ENCODE measurements at places on chromosomes 2 and 18. TPM values are rescaled to one million over a fixed set of nuclear protein-coding genes. Genes with fewer than 3 reads are reported as not detected.
A peak's percentile ranks its signal among the peaks of the same experiment; 100 is the strongest.

DNA sequence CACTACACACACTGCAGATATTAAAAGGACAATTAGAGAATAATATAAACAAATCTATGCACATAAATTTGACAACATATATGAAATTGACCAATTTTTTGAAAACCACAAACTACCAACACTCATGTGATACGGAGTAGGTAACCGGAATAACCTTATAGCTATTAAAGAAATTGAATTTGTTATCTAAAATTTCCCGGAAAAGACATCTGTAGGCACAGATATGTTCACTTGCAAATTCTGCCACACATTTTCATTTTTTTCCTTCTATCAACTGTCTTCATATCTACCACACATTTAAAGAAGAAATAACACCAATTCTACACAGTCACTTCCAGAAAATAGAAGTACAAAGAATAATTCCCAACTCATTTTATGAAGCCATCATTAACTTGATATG is 22.4 kb downstream of the NLRC4 start:
- no peak for DNase-seq

- no peak for DNase-seq
Observed at GRCh38 chr18:74453016-74453566, 4.0 kb downstream of the DIPK1C start.

DNA sequence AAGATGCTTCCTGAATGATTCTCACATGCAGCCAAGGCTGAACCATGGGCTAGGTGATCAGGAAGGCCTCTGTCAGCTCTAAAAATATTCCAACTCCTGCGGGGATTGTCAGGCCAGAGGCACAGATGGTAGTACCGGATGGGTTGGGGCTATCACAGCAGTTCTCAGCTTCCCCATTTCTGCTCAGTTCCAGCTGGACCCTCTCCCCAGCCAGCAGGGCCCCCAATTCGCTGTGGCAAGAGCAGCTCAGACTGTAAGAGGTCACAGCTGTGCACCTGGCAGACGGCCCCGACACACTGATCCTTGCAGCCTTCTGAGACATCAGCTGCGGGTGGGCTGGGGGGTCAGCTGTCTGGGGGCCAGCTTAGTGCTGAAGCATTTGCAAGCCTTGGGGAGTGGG is 43.6 kb upstream of the TCF7L1 start:
- no peak for DNase-seq

DNA sequence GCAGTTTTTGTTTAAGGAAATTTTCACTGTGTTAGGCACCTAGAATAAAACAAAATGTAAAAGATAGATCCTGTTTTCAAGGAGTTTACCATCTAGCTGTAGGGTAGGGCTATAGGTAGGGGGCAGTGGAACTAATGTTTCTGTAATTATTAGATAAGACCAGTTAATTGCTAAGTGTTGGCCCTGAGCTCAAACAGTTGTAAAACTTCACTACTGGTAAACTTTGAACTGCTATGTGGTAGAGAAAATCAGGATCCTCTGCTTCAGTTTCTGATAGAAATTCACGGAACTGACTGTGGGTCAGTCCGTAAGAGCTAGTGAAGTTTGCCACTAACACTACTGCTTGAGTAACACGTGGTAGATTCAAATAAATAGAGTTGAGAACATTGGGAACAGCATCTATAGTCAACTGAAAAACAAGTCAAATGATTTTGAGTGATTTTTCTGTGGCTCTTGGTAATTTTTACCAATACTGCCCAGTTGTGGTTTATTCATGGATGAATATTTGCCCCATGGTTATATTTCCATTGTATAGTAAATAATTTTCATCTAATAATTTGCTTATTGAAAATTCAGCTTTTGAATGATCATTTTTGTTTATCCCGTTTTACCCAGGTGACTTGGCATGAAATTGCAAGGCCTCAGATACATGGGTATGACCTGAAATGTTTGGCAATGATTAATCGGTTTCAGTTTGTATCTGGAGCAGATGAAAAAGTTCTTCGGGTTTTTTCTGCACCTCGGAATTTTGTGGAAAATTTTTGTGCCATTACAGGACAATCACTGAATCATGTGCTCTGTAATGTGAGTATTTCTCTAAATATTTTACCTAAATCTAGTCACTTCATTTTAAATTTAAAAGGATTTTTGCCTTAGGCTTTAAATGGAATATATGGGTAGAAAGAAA is 26.4 kb downstream of the ELP2 start:
- peak; percentile 44 for DNase-seq

GRCh38 chr2:117977696-117978095 is 36.2 kb downstream of the CCDC93 start:
- DNase-seq: no peak

DNA sequence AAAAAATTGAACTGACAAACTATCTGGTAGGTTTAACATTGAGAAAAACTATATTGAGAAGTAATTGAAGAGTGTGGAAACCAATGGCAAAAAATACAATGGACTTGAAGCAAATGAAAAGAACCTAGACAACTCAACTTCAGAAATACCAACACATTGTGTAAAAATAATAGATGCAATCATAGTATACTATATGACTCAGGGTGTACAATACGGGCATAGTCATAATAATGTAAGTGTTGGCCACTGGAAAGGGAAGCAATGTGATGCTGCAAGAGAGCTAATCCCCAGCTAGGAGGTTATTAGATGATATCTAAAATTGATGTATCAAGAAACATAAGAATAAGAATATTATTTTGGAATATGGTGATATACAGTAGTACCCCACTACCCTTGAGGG is 45.3 kb downstream of the SMAD7 start:
- no peak for DNase-seq

DNA sequence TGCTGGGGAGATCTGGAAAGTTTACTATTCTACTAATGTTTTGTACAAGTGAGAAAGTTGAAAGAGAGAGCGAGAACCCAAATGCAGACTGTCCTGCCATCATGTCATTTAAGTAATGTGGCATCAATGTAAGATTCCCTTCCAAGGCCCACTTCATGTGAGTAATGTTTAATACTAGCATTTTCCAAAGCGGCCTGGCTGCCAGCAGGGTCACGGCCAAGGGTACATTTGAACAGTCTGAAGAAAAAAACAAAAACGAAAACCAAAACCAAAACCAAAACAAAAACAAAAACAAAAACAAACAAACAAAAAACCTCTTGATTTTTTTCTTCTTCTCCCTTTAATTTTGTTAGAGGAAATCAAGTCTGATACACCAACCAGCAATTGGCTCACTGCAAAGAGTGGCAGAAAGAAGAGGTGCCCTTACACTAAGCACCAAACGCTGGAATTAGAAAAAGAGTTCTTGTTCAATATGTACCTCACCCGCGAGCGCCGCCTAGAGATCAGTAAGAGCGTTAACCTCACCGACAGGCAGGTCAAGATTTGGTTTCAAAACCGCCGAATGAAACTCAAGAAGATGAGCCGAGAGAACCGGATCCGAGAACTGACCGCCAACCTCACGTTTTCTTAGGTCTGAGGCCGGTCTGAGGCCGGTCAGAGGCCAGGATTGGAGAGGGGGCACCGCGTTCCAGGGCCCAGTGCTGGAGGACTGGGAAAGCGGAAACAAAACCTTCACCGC is 2.2 kb downstream of the HOXD10 start:
- peak; percentile 38 for DNase-seq

GRCh38 chr2:217900780-217901360 is 101.9 kb downstream of the TNS1 start:
- no peak for DNase-seq

- DNase-seq: peak; percentile 22
Observed at GRCh38 chr2:191740759-191741158, 62.8 kb downstream of the NABP1 start.

GRCh38 chr18:36593001-36593400 is 235.8 kb downstream of the TPGS2 start:
- DNase-seq: peak; percentile 47

DNA sequence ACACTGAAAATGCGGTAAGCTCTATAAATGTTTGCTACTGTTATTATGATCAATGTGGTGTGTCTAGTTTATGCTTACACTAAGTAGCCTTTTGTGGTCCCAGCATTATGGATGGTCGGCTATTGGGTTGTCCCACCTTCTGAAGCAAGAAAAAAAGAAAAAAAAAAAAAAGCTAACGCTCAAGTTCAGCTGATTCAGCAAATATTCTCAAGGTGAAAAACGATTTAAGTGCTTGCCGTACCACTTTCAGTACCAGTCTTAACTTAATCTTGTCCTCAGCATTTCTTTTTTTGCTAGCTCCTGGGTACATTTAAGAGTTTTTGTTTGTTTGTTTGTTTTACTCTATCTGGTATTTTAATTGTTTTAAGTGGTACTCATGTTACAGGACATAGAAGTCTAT is 87.5 kb downstream of the MBD5 start:
- no peak for DNase-seq

DNA sequence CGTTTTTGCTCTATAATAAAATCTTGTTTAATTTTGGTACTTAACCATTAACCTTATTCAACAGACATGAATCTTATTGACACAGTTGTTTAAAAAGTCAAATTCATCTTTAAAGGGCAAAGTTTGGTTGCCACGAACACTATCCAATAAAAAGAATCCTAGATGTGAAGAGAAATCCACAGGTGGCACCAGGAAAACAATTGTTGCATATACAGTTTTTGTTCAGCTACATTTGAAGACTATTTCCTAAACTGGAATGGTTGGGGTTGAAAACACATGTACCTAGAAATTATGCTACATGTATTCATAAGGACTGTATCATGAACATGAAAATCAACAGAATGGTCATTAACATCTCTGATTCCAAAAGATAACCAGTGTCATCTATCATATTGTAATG is 71.1 kb upstream of the GULP1 start:
- DNase-seq: no peak

- DNase-seq: no peak
Observed at GRCh38 chr2:45117383-45117782, 108.1 kb upstream of the SIX2 start.

- DNase-seq: peak; percentile 22
Observed at GRCh38 chr2:40751981-40752380, 300.1 kb upstream of the SLC8A1 start.

DNA sequence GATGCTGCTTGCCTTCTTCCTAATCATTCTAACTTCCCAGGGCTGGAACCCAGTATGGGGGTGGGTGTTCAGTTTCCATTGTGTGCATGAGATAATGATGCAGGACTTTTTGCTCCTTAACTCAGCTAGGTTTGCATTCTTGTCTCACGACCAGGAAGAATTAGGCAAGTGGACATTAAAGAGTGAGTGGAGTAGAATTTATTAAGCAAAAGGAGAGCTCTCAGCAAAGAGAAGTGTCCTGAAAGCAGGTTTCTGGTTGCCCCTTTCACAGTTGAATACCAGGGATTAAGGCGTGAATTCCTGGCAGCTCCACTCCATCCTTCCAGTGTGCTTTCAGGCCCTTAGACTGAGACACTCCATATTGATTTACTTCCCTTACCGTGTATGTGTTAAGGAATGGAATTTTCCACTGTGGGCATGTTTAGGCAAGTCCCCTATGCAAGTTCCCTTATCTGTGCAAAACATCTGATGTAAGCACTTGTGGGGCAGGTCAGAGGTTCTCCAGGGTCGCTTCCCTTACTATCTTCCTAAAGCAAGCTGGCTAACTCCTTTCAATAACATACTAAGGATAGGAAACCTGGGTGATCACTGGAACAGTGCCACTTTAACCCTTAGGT is 126.5 kb downstream of the GPR39 start:
- no peak for DNase-seq

GRCh38 chr2:200221055-200221955 is 85.2 kb upstream of the SPATS2L start:
- DNase-seq: no peak

- no peak for DNase-seq
Observed at GRCh38 chr2:9297156-9297555, 90.5 kb downstream of the ASAP2 start.

GRCh38 chr2:128632501-128632800 is 313.8 kb upstream of the HS6ST1 start:
- no peak for DNase-seq

DNA sequence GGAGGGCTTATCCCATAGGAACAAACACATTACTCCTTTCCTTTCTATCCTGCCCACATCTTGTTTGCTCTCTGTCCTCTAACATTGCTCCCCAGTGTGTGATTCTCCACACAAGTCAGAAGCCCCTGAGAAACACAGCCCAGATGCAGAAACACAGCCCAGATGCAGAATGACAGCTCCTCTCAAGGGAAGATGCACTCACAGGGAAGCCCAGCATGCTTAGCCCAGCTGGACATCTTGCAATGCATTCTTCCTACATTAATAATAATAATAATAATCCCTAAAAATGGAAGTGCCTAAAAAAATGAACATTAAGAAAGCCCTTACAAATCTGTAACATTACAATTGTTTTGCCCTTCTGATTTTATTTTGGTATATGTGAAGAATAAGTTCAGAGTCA is 172.1 kb downstream of the CBLN2 start:
- DNase-seq: no peak

DNA sequence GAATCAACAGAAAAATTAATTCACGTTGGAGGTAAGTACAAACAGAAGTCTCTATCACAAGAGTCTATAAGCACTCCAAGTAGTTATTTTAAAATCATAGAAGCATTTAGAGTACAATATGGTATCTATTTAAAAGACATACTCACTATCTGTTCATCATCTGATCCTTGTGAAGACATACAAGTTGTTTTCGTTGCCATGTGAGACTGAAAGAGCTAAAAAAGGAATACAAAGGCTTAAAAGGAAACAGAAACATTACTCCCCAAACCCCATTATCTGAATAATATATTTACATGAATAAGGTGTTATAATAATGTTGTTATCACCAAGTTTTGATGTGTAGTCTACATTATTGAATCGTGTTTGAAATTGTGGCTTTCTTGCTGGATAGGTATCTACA is 20.9 kb downstream of the SEPTIN10 start:
- DNase-seq: no peak

- DNase-seq: no peak
Observed at GRCh38 chr2:201820383-201821007, 14.2 kb downstream of the CDK15 start.

- peak; percentile 40 for DNase-seq
Observed at GRCh38 chr2:23901966-23902846, 24.7 kb downstream of the ATAD2B start.

GRCh38 chr2:227325839-227326195 is 766 bp downstream of the MFF start:
- peak; percentile 43 for DNase-seq

GRCh38 chr2:150698016-150698661 is 210.7 kb upstream of the RND3 start:
- DNase-seq: peak; percentile 51

- DNase-seq: no peak
Observed at GRCh38 chr2:161824226-161824625, 200.0 kb downstream of the SLC4A10 start.

- no peak for DNase-seq
Observed at GRCh38 chr2:1581965-1582625, 162.2 kb downstream of the PXDN start.

DNA sequence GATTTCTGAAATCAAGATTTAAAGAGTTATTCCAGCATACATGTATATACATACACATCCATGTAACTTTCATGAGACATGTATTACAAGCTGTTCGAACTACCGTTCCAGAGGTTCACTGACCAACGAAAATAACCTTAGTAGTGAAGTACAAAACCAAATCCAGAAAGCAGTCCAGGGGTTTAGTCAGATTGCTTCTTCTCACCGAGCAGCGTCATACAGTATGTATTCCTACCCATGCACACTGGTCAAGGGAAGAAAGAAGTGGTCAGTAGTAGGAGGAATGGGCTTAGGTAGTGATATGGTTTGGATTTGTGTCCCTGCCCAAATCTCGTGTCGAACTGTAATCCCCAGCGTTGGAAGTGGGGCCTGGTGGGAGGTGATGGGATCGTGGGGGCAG is 45.3 kb downstream of the E2F6 start:
- DNase-seq: no peak

SIX3 gene
- total RNA-seq: not detected

FEV gene
- total RNA-seq: not detected

GDF7 gene
- not detected for total RNA-seq

SCYGR4 gene
- not detected for total RNA-seq

CYS1 gene
- 0.13 TPM for total RNA-seq

KIAA1328 gene
- total RNA-seq: 5.3 TPM

FBXO15 gene
- 0.51 TPM for total RNA-seq

ELOA2 gene
- not detected for total RNA-seq
